ENCODE measurements at places on chromosomes 12 and 14.

DNA sequence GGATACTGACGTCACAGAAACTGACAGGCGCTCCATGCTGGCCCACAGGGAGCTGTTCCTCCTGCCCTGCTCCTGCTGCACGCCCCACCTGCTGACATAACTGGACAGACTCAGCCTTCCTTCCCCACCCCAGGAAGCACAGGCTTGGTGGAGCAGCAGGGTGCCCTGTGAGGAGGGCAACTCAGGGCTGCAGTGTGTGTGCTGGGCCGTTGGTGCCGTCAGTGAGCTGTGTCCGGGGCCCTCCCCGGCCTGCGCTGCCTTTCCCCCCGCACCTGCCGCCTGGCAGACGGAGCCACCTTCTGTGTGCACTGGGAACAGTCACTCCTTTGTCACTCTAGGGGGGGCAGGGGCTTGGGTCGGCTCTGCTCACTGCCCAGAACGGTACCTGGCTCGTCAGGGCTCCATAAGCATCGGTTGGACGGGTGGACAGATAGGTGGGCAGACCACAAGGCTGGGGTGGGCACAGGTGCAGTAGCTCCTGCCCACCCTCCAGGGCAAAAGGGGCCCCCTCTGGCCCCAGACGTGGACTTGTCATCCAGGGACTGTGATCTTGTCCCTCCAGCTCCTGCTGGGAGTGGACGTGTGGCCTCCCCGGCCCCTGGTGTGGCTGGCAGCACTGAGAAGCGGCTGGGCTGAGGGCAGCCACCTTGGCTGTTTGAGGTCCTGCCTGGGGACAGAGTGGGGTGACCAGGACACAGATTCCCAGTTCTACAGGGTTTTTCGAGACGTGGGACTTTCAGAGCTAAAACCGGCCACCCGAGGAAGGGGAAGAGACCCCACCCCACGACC lies 32.8 kb downstream of the FBRSL1 start:
- DNase-seq: no peak

- DNase-seq: no peak
Observed at GRCh38 chr12:85733221-85733840, 102.9 kb downstream of the RASSF9 start.

- DNase-seq: no peak
Observed at GRCh38 chr14:81295958-81296923, 75.5 kb upstream of the GTF2A1 start.

DNA sequence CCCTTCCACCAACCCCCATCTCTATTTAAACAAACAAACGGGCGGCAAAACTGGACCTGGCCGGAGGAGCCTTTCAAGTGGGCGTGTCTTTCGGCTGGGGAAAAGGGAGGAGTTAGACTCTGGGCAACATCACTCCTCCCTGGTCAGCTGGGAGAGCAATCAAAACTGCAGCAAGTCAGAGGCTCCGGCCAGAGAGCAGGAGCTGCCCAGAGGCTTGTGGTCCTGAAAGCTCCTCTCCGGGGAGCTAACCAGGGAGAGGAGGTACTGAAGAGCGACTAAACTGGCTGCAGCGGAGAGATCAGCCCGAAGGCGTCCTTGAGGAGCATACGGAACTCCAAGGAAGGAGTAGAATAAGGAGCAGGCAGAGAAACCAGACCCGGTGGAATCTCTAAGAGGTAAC lies at the start of gene NEUROD4:
NEUROD4 (plus strand) TSS at position 191 of the 400 bp plus-strand sequence. CDS start 6,466 bp downstream, outside the sequence.
- no peak for DNase-seq

GRCh38 chr12:56260921-56261320 lies 2.7 kb upstream of the ANKRD52 start:
- DNase-seq: no peak

All from activated gamma-delta T cell (primary cell).